ENCODE measurements at places on chromosomes 5 and 9.

- DNase-seq, result no peak
Observed at GRCh38 chr9:135857371-135857786, 50.0 kb downstream of the CAMSAP1 start.

DNA sequence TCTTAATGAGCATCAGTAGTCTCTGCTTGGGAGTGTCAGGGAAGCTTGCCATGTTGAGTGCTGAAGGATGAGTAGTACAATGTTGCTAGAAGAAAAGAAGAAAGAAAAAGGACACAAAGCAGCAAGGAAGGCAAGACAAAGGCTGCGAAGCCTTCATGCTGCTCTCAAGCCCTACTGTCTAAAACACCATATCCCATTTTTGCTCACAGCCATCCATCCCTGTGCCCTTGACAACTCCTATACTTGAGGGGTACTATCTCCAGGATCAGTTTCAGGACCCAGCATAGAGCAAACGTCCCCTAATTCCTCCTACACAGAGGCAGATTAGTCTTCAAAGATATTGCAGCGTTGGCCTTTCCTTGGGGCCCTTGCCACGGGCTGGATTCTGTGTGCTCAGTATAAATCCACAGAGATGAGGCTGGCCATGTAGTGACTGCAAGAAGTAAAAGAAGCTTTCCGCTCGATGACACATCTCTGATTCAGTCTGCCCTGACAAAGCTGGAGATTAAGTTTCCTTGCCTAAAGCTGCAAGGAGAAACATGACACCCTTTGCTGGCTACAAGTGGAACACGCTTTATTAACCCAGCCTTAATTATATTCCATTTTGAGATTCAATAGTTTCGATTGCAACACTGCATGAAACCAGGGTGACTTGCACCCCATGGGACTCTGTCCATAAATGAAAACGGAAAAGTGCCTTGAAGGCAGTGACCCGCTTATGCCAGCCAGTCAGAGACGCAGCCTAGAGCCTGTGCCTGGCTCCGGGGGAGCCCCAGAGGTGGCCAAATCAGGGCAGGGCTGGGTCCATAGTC lies 304.6 kb downstream of the ACTL7B start:
- DNase-seq, result no peak

DNA sequence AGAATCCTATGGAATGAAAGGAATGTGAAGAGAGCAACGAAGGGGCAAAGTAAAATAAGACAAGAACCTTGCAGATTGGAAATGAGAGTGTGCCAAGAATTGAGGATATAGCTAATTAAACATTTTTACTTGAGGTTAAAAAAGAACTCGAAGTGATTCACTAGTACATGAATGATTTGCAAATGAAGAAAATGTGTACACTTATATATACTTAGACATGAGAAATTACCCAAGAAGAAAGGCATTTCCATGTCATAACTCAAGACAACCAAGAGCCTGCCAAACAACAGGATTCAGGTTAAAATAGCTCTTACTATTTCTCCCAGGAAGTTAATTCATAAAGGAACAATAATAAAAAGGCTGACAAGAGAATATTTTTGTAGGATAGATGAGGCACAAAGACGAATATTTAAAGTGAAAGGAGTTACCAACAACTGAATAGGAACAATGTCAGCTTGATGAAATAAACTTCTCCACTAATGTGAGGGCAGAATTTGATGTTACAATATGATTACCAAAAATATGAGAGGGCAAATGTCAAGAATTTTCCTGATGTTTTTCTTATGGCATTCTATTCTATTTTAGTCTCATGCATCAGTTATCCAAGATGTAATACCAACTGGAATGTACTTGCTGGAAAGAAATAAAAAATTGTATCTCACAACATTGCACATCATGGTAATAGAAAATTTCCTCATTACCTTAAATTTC lies 18.9 kb upstream of the NPR3 start:
- DNase-seq, result no peak

DNA sequence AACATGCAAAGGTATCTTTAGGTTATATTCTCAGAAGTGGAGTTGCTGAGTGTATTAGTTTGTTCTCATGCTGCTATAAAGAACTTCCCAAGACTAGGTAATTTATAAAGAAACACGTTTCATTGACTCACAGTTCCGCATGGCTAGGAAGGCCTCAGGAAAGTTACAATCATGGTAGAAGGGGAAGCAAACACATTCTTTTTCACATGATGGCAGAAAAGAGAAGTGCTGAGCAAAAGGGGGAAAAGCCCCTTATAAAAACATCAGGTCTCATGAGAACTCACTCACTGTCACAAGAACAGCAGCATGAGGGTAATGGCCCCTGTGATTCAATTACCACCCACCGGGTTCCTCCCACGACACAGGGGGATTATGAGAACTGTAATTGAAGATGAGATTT lies 163.6 kb upstream of the PRLR start:
- no peak for DNase-seq

- DNase-seq, result no peak
Observed at GRCh38 chr9:93288891-93289883, 105.2 kb downstream of the WNK2 start.

- no peak for DNase-seq
Observed at GRCh38 chr5:142597546-142598337, 88.1 kb downstream of the FGF1 start.

DNA sequence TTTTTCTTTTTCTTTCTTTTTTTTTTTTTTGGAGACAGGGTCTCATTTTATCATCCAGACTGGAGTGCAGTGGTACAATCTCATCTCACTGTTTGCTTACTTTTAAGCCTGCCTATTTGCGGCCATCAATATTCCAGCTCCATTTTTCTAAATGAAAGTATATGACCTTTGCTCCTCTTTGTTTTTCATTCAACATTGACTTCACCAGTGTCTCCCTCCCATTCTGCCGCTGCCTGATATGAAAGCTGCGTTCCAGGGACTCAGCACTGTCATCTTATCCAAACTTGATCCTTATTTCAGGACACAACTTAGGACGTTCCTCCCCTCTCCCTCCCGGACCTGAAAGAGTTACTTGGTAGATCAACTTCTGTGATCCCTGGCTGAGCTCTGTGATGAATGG lies 73.6 kb downstream of the LRRC70 start:
- DNase-seq, result no peak

Measured in activated CD8-positive, alpha-beta memory T cell treated with anti-CD3 and anti-CD28 coated beads for 1 hour (primary cell).